ENCODE measurements at places on chromosomes 2 and 18. TPM values are rescaled to one million over a fixed set of nuclear protein-coding genes. Genes with fewer than 3 reads are reported as not detected.

DNA sequence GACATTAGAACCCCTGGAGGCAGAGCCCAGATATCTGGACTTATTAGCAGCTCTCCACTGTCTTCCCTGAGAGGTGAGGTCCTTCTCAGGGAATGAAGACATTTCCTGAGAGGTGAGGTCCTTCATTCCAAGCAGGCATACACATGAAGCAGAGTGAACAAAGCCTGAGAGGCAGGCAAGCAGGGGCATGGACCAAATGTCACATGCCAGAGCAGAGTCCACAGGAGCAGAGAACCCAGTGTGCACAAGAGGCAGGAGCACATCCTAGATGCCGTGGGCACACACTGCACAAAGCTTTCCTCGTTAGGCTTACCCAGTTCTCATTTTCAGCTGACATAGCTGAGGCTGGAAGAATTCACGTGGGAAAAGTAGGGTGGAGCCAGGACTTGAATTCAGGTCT, 759.9 kb upstream of the HS6ST1 start:
- DNase-seq = no peak
- H3K4me3 ChIP-seq = no peak overlapping the region
- H3K36me3 ChIP-seq = no peaks in the 10 kb centered on the region
- no peak overlapping the region for H3K27ac ChIP-seq
- H3K4me1 ChIP-seq = no peaks in the 10 kb centered on the region

DNA sequence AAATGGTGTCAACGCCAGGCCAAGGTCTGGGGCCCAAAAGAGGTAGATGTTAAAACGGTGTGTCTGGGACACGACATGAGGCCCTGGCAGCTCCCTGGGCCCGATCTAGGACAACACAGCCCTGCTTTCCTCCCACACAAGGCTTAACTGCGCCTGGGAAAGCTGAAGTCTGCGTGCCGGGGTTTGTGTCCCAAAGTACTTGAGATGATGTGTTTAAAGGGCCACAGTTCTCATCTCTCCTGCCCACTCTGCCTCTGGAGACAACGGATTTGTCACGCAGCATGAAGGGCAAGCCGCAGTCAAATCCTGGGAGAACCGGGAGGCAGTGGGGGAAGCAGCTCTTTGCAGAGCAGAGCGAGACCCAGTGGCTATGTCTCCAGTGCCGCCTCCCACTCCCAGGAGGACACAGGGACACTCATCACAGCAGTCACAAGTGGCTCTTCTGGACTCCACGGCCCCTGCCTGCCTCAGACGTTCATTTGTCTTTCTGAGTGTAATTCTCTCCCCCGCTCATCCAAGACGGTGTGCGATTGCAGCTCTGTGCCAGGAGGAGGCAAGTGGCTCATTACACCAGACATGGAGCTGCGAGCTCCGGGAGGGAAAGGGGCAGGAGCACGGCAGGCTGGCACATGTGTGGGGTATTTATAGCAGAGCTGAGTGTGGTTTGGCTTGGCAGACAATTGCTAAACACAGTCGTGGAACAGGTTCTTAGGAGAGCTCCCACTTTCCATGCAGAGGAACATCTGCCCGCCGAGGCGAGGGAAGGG, 57.7 kb upstream of the SEMA4C start:
- H3K27me3 ChIP-seq = no peaks in the 10 kb centered on the region
- no peaks in the 10 kb centered on the region for H3K4me1 ChIP-seq
- no peak overlapping the region for H3K27ac ChIP-seq
- no peak overlapping the region for H3K4me3 ChIP-seq

Gene TMEM178A
- 1.4 TPM for total RNA-seq

Gene GPC1
- total RNA-seq = 22.3 TPM

Measured in right lobe of liver (tissue), 6 donors.